ENCODE measurements at places on chromosomes 13 and 19.

GRCh38 chr13:57633141-57633949 is 1.8 kb downstream of the PCDH17 start:
- no peak for DNase-seq

DNA sequence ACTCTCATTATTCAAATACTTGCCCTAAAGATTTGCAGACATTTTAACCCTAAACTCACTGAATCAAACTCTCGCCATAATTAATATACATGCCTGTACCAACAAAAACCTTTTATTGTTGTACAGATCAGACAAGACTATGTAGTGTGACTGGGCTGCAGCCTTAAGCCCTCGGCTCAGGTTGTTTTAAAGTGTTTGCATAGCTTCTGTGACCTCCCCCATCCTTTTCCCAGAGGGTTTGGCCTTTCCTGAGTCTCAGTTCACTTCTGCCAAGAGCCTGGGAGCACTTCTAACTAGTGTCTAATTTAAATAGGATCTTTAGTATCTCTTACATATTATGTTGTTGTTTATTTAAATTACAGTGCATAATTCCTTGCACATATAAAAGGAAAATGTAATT is 158.2 kb downstream of the HS6ST3 start:
- DNase-seq: no peak

DNA sequence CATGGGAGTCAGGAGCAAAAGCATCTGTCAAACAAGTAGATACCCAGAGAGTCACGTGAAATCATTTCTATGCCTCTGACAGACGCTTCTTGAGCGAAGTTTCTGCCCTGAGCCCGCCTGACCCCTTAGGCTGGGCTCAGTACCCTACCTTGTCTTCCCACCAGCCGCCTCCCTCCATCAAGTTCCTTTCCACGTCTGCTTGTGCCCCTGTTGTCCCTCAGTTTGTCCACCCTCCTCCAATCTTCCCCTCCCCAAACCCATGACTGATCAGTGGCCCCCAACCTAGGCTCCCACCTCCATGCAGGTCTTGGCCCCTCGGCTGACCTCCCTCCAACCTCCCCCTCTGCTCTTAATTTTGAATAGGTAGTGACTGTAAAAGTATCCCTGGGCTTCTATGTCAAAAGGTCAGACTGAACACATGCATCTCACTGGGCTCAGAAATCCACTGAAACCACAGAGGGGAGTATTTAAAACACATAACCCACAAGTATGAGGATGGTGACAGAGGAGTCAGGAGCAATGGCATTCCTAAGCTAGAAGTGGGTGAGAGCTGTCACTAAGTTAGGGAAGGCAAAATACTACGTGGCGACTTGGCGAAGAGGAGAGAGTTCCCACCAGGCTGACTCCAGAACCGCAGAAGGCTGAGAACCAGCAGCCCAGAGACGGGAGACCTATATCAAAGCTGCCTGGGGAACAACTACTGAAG is 1.7 kb upstream of the ZNF446 start:
- no peak for DNase-seq

DNA sequence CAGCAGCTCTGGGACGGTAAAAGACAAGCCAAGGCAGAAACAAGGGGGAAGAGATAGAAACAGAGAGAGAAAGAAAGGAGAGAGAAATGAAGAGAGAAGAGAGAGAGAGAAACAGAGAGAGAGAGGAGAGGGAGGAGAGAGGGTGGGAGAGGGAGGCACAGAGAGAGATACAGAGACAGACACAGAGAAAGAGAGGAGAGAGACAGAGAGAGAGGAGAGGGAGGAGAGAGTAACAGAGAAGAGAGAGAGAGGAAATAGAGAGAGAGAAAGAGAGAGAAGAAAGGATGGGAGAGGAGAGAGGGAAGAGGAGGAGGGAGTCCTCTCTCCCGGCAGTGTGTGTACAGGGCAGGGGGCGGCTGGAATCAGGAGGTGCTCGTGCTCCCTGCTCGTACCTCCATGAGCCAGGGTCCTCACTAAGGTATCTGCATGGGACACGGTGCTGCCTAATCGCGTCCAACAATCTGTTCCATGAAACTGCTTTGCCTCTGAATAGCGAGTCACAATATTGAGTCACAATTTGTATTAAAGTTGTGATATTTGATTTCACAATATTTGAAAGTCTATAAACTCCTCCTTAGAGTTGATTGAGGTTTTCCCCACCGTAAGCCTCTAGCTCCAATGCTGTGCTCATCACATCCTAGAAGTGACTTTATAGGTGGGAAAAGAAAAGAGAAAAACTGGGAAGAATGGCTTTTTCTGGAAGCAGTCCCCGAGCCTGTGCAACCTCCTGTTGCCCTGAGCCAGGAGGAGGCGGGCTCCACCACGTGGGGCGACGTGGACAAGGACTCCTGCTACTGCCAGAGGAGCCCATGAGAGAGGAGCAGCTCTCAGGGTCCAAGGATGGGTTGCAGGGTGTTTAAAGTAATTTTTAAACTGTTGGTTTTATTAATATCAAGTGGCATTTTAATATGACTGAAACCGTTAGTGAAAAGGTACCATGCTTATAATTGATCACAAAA is 81.7 kb upstream of the ARHGEF7 start:
- no peak for DNase-seq

- no peak for DNase-seq
These were observed 3.0 kb downstream of the GAS6 start for GRCh38 chr13:113860665-113861432.

DNA sequence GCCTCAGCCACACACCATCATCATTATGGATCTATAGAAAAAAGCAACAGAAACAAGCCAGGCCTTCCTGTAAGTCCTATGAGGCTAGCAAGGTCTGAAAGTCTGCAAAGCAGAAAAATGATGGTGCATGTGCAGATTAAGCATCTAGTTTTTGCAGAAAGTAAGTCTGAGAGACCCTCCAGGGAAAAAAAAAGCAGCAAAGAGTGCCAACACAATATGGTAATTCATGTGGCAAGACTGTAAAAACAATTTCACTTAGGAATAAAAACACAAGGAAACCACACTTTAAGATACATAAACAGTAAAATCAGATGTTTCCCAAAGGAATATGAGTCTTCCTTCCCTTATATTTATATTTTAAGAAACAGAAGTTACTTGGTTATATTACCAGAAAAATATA is 112.3 kb upstream of the FBXL3 start:
- DNase-seq: no peak

DNA sequence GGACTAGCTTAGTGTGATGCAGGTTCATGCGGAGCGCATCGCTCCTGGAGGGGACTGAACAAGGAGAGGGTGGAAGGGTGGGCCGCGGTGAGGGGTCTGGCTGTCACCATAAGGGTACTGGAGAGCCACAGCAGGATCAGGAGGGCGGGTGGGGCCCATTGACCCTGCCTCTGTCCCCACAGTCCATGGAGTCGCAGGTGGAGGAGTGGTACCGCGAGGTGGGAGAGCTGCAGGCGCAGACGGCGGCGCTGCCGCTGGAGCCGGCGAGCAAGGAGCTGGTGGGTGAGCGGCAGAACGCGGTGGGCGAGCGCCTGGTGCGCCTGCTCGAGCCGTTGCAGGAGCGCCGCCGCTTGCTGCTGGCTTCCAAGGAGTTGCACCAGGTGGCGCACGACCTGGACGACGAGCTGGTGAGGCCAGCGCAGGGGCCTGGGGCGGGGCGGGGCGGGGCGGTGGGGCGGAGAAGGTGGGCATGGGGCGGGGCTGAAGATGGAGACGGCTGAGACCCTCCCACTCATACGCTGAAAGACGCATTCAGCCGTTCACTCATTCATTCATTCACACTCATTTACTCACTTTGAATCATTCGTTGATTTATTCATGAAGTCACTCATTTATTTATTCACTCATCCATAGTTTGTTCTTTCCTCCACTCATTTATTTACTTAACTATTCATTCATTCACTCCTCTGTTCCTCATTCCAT is 27.5 kb upstream of the SHKBP1 start:
- DNase-seq: no peak

Data from SIG-M5 (cell line).